Cortex of kidney (tissue), 1 donor: ENCODE measurements at places on chromosomes 13 and 19.

- DNase-seq: no peak
Measured at GRCh38 chr19:2484178-2484937, 8.4 kb downstream of the GADD45B start.

- no peak for DNase-seq
Measured at GRCh38 chr19:11446652-11447301, 11.3 kb downstream of the PRKCSH start.

DNA sequence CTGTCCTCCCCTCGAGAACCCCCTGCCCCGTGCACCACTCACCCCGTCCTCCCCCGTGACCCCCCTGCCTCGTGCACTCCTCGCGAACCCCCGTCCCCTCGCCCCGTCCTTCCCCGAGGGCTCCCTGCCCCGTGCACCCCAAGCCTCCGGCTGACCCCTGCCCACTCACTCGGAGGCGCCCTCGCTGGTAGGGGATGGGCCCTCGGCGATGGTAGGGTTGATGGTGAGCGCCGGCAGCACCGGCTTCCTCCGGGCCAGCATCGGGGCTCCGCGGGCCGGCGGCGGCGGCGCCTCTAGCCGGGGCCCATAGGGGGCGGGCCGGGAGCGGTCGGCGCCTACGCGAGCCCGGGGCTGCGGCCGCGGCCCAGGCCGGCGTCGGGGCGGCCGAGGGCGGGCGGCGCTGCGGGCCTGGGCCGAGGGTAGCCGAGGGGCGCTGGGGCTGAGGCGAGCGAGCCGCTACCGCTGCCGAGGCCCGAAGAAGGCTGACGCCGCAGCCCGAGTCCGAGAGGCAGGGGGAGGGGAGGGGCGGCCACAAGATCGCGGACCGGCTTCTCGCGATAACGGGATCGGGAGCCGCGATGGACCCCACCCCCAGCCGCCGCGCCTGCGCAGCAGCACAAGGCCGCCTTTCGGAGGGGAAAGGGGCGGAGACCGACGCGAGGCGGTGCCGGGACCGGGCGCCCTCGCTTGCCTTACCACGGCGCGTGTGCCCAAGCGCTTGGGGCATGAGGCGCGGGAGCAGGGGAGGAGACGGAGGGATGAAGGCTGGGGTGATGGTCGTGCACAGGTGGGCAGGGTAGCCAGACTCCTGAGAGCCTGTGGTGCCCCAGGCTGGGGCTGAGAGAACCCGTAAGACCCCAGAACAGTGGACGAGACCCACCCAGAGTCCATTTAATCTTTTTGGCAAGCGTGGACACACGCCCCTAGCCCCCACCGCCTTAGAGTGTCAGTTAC, at the start of gene MAP2K2:
Gene MAP2K2, minus strand, starts transcription at position 508 of the 954 bp plus-strand sequence. Its CDS starts 247 bp downstream, at position 261.
- DNase-seq: peak; percentile 86

DNA sequence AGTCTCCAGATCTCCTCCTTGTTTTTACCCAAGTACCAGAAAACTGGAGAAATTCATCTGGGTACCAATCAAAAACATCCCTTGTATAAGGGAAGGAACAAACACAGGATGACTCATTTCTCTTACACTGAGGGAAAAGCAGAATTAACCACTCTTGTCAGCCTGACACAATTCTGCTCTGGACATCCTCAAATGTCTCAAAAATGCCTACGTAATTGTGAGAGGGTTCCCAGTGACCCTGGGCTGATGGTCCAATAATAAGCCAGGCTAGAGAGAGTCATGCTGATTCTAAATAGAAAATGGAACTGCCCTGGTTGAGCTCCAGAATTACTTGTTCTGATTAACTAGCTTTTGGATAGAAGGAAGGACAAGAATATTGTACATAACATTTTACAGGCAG, 14.5 kb downstream of the ZNF708 start:
- DNase-seq: no peak

DNA sequence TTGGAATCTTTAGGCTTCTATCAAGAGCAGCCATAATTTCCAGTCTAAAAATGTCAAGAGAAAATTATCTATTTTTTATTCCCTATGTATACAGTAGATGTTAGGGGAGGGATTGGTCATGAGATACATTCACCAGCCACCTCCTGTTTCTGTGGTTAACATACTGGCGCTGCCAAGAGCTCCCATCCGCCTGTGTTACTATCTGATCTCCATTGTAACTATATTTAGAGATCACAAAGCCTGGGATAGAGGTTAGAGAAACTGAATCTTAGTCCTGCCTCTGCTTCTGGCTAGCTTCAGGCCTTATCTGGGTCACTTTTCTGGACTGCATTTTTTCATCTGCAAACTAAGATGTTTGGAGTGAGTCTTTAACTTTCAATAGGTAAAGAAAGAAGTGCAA, 46.3 kb downstream of the POLR1D start:
- no peak for DNase-seq

- DNase-seq: no peak
Measured at GRCh38 chr13:33997574-33997973, 179.6 kb downstream of the RFC3 start.

DNA sequence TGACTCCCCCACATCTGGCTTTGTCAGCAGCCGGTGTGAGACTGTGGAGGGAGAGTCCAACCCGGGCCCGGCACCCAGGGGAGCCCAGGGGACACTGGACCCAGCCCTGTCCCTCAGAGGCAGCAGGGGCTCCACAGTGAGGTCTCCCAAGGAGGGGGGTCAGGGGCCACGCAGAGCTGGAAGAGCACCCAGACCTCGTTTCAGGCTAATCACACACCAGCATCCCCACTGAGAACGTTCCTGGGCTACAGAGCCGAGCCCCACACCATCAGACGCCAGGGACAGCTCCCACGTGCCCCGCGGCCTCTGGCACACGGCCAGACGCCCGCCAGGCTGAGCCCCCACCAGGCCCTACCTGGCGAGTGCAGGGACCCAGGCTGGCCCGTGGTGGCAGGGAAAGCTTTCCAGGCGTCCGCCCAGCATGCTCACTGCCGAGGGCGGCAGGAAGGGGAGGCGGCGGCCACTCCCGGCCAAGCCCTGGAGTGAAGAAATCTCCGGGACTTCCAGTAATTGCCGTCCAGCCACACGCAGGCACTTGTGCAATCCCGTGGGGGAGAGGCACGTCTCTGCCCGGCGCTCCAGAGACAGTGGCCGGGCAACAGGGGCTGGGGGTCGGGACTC, 19.2 kb downstream of the SBNO2 start:
- DNase-seq: no peak

DNA sequence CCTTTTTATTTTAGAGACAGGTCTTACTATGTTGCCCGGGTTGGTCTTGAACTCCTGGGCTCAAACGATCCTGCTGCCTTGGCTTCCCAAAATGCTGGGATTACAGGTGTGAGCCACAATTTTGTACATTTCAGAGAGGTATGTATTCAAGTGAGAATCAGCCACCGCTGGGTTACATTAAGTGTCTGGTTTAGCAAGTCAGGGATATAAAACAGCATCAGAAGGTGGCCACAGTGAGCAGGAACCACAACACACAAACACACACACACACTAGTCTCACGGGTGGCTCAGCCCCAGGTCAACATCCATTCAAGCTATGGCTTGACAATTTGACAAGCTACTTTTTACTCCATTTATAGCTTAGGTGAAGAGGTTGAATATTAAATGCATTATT, 20.2 kb downstream of the KLK5 start:
- no peak for DNase-seq

GRCh38 chr13:75533861-75534260, 3.8 kb downstream of the COMMD6 start:
- DNase-seq: no peak

- DNase-seq: no peak
Measured at GRCh38 chr13:94674609-94675348, 37.6 kb downstream of the SOX21 start.

GRCh38 chr19:18291590-18292461, 10.4 kb upstream of the JUND start:
- DNase-seq: no peak

DNA sequence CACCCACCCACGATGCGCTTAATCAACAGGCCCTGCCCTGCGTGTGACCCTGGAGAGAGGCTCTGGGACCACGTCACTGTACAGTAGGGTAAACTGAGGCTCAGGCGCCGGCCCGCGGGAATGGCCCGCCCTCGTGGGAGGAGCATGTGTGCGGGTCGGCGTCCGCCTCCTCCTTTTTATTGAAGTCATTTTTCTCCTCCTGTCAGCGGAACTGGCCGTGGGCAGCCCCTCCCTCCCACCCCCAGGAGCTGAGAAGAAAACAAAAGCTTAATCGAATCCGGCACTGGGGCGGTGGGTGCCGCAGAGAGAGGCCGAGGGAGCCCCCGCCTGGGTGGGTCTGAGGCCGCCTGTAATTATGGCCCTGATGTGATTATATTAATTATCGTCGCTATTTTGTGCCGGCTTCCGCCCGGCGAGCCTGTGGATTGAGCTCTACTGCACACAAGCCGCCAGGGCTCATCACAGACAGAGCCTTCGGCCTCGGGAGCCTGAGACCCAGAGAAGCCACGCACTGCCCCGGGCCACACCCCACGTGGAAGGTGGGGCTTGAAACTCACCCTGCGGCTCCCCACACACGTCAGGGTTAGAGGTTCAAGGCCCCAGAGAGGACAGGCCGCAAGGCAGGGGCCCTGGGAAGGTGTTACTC, 7.0 kb downstream of the C2CD4C start:
- DNase-seq: no peak

DNA sequence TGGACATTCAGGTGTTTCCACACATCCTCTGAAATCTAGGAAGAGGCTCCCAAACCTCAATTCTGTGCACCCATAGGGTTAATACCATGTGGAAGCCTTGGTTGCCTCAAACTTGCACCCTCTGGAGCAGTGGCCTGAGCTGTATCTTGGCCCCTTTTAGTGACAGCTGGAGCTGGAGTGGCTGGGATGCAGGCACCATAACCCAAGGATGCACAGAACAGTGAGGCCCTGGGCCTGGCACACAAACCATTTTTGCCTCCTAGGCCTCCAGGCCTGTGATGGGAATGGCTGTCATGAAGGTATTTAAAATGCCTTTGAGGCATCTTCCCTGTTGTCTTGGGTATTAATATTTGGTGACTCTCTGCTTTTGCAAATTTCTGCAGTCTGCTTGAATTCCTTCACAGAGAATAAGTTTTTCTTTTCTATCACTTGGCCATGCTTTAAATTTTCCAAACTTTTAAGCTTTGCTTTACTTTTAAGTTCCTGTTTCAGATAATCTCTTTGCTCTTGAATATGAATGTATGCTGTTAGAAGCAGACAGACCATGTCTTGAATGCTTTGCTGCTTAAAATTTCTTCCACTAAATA, 1594.5 kb upstream of the PCDH20 start:
- DNase-seq: no peak
